ENCODE measurements at places on chromosomes 13 and 19.

GRCh38 chr13:24694907-24695306, 14.7 kb downstream of the ATP12A start:
- no peak for DNase-seq

- DNase-seq: no peak
Observed at GRCh38 chr19:46963093-46963734, 56.4 kb upstream of the NPAS1 start.

- no peak for DNase-seq
Observed at GRCh38 chr19:3346677-3347353, 19.6 kb upstream of the NFIC start.

GRCh38 chr19:6790194-6791128, 18.0 kb downstream of the VAV1 start:
- DNase-seq: no peak

- no peak for DNase-seq
Observed at GRCh38 chr19:42846597-42846996, 32.9 kb downstream of the PSG1 start.

GRCh38 chr19:32497391-32497790, 83.6 kb upstream of the PDCD5 start:
- DNase-seq: no peak

DNA sequence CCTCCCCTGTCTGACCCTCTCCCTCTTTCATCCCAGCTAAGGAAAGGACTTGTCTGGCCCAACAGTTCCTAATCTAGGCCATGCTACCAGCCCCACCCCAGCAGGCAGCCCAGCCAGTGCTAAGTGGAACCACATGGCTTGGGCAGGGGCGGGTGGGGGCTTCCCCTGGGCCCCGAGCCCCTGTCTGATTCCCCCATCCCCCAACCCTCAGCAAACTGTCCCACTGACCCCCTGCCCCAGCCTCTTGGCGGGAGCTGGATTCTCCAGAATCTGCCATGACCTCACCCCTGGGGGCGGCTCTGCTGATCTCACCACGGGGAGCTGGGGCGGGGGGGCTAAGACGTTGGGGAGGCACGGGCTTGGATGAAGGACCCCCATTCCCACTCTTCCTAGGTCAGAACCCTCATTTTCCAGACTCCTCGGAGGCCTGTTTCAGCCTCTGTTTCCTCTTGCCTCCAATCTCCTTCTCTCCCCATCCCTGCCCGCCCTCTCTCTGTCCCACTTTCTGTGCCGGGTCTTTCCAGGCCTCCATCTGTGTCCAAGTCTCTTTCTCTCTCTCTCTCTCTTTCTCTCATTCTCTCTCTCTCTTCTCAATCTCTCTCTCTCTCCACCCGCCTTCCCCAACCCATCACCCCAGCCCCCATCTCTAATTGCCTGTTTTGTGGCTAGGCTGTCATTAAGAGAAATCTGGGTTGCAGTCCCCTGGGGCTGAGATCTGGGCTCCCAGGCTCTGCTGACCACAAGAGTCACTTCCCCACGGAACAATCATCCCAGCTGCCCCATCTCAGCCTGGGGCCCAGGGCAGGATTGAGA, 2.7 kb downstream of the COL5A3 start:
- no peak for DNase-seq

- no peak for DNase-seq
Observed at GRCh38 chr19:44539236-44539826, 9.9 kb upstream of the CEACAM20 start.

GRCh38 chr19:34573226-34573864, 91.8 kb downstream of the WTIP start:
- no peak for DNase-seq

DNA sequence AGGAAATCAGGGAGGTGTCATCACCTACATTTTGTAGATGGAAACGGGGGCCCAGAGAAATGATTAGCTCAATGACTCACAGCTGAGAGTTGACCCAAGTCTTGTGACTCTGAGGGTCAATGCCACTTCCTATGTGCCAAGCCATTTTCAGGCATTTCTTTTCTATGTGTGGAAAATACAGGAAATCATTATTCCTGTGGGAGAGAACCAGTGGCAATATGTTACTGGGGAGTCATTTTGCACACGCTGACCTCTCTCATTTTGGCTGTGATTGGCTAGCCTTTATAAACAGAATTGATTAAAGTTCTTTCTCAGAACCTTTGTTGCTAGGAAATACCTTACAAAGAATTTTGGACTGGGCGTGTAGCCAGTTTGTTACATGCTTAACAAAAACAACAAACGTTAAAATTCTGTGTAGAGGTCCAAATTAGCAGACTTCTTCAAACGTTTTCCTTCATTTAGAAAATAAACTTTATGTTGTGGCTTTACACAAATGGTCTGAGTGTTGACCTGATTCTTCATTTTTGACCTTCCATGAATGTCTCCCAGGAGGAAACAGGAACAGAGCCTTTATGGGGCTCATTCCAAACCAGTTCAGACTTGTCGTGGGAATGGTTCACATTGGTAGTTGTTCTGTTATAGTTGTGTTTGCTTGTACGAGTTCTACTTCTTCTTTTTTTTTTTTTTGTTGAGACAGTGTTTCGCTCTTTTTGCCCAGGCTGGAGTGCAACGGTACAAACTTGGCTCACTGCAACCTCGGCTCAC, 11.4 kb downstream of the PCCA start:
- no peak for DNase-seq

DNA sequence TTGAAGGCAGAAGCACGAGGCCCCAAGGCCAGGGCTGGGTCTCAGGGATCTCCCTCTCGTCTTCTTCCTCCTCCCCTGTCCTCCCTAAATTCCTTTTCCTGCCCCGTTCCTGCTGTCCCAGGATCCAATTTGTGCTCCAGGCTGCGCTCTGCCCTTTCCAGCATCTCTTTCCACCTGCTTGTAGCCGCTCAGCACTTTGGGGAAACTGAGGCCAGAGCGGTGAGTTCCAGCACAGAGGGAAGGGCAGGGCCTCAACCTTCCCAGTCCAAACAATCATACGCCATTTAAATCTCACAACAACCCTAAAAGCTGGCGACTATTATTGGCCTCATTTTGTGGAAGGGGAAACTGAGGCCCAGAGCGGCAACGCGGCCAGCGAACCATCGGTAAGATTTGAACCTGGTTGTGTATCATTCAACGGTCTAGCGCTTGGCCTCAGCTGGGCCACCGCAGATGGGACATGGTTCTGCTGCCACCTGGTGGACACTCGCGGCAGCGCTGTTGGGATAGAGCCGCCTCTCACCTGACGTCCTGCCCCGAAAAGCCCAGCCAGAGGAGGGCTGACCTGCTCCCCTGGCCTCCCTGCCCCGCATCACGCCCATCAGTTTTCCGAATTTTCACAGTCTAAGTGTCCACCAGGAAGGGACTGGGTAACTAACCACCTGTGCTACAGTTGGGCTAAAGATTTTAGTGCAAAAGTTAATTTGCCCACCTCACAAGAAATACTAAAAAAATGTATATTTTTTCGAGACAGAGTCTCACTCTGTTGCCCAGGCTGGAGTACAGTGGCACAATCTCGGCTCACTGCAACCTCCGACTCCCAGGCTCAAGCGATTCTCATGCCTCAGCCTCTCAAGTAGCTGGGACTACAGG, 4.2 kb upstream of the RPL18A start:
- DNase-seq: no peak

GRCh38 chr13:23996456-23996855, 99.2 kb upstream of the C1QTNF9B start:
- no peak for DNase-seq

- DNase-seq: no peak
Observed at GRCh38 chr19:50939596-50939995, 13.2 kb downstream of the KLK5 start.
